ENCODE measurements at places on chromosomes 2 and 18.
A peak's percentile ranks its signal among the peaks of the same experiment; 100 is the strongest.

GRCh38 chr2:216635701-216636550, 2.7 kb downstream of the IGFBP2 start:
- DNase-seq, result peak; percentile 78

- no peak for DNase-seq
Observed at GRCh38 chr2:207164006-207164831, 1.5 kb downstream of the KLF7 start.

DNA sequence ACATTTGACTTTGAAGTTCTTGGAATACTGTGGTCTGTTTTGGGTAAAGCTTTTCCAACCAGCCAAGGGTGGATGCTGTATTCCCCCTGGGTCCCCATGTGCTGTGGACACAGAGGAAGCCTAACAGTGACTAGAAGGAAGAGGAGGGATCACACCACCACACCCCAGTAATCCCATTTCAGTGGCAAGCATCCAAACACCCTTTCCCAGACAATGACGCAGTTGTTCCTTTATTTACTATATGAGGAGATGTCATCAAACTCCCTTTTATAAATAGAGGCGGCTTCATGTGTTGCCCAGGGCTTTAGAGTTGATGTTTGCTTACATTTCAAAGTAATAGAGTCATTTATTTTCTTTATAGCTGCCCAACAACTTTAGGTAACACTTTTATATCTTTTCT, 959.4 kb upstream of the GYPC start:
- DNase-seq, result no peak

- no peak for DNase-seq
Observed at GRCh38 chr2:112187805-112188596, 49.8 kb downstream of the FBLN7 start.

GRCh38 chr2:128311755-128312341, 6.8 kb downstream of the HS6ST1 start:
- peak; percentile 48 for DNase-seq

DNA sequence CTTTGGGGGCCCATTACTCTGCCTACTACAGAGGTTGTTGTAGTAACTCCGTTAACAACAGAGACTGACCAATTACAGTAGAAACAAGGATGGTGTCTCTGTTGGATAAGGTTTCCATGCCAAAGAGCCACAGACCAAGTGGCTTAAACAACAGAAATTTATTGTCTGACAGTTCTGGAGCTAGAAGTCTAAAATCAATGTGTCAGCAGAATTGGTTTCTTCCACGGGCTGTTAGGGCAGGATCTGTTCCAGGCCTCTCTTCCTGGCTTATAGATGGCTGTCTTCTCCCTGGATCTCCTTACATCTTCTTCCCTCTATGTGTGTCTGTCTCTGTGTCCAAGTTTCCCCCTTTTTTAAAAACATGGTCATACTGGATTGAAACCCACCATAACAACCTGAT, 135.3 kb downstream of the AKAIN1 start:
- DNase-seq, result no peak

DNA sequence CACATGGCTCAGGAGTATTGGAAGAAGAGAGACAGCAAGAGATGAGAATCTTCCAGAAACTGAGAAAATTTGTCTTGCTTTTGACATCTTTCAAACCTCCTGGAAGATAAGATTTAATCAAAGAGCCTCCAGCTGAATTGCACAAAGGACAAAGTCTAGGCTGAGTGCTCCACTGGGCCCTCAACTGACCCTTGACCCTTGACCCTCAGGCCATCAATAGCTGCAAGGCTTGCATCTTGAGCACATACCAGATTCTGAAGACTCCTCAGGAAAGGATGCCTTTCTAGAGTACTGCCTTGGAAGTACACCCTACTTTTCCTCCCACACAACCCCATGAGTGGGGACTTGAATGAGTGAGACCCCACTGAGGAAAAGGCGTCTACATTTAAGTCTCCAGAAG, 1125.5 kb downstream of the BCL11A start:
- DNase-seq, result no peak

DNA sequence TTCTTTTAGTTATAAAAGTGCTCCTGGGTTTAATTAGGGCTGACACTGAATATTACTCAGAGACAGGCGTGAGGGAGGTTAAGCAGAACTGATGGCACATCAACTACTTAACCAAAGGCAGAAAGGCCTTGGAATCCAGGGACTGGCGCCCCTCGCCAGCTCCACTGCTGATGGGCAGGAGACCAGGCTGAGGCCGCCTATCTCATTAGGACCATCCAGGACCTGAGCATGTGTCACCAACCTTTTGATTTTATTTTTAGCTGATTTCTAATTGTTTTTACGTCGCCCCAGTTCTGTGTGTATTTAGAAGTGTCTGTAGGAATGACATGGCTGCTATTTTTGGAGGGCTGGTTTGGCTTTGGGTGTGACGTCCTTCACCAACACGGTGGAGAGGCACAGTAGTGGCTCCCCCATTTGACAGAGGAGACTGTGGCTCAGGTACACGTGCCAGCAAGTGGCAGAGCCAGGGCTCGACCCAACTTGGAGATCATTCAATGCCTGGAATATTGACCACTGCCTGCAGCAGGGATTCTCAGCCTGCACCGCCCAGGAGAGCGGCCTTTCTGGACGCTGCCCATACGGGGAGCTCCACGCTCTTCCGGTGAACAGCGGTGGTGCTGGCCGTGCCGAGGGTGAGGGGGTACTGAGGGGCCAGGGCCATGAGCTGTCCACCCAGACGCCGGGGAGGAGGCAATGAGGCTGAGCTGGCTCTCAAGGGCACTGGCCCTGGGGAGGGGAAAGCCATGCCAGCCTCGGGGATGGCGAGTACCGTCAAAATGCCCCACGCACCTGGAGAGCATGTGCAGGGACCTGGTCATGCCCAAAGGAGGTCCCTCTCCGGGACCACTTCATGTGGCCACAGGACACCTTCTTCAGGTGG, 205.7 kb downstream of the ASB1 start:
- no peak for DNase-seq

DNA sequence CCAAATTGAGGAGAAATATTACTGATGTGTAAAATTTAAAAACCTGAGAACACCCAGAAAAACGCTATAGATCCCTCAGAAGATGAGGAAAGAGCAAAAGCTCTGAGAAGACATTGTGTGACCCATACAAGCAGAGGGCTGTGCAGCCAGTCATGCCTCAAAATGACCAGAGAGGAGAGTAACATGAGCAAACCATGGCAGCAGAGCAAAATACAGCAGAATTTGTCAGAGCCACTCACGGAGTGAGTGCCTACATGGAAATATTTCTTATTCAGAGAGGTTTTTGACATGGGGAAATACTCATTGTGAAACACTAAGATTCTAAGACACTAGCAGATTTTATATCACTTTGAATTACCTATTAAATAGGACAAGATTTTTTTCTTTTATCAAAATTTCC, 96.8 kb upstream of the DNAJC10 start:
- DNase-seq, result no peak

DNA sequence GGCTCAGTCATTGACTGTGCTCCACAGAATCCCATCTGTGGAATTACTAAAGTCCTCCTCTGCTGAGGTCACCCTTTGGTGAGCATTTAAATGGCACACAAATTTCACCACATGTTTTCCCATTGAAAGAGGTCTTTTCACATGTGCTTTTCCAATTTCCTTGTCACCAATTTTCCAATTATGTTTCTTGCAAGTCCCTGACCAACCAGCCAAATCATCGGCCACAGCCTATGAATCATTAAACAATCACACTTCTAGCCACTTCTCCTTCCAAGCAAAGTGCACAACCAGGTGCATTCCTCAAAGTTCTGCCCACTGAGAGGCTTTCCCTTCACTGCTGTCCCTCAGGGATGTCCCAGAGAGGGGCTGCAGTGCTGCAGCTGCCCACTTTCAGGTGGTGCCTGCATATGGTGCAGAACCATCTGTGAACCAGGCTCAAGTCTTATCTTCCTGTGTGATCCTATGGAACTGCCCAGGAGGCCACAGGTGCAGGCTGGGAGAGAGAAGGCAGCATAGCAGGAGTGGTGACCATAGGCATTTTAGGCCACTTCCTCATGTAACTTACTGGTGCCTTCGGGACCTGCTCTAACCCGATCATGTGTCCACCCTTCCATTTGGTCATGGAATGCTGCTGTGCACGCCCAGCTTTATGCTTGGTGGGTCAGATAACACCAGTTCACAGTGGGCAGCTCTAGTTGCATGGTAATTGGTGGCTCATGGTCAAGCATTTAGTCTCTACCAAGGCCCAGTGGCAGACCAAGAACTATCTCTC, 153.0 kb downstream of the SEPTIN10 start:
- no peak for DNase-seq

GRCh38 chr2:205994344-205994743, 91.6 kb downstream of the INO80D start:
- no peak for DNase-seq

GRCh38 chr2:207502577-207503198, 27.1 kb upstream of the CREB1 start:
- no peak for DNase-seq

GRCh38 chr2:176704282-176704858, 435.1 kb downstream of the MTX2 start:
- no peak for DNase-seq

GRCh38 chr2:223165423-223166214, 113.6 kb downstream of the KCNE4 start:
- DNase-seq, result no peak

- DNase-seq, result no peak
Observed at GRCh38 chr2:190537765-190538164, 3.2 kb upstream of the NEMP2 start.
